Posterior vena cava (tissue), 2 donors: ENCODE measurements at places on chromosomes 12 and 14. TPM values are rescaled to one million over a fixed set of nuclear protein-coding genes. Genes with fewer than 3 reads are reported as not detected.

DNA sequence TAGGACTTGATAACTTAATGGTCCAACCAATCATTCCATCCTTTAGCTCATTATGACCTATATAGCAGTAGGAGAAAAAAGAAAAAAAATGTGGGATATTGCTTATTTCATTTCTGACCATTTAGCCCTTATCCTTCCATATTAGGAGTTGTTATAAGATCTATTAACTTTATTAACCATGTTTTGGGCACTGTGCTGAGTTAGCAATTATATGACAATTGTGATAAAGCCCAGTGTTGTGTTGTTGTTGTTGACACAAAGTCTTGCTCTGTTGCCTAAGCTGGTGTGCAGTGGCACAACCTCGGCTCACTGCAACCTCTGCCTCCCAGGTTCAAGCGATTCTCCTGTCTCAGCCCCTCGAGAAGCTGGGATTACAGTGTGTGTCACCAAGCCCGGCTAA is 569.7 kb upstream of the FOXG1 start:
- no peak for DNase-seq

Gene ALDH1L2
- 56.8 TPM for total RNA-seq

DNA sequence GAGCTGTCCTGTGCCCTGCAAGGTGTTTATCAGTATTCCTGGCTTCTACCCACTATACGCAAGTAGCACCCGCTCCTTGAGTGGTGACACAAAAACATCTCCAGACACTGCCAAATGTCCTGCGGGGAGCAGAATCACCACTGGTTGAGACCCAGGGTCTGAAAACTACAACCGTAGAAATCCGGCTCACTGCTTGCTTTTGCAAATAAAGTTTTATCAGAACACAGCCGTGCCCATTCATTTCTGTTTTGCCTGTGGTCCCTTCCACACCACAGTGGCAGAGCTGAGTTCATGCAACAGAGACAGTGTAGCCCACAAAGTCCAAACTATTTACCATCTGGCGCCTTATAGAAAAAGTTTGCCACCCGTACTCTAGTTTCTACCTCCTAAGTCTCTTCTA is 125.7 kb upstream of the DIO3 start:
- DNase-seq, result no peak

DNA sequence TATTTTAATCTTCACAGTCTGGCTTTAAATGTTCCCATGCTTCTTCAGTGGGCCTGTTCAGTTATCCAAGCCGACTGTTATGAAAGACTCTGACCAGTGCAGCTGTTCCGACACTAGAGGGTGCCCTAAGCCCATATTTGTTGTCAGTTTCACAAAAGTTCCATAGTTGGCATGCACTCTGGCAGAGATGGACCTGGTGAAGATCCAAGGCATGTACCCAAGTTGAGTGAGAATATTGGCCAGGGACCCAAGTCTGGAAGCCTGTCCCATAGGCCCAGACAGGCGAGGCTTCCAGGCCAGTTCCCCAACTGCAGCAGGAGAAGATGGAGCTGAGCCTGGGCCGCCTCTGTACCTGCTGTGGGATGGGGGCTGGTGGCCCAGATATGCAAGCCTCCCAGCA is 27.4 kb upstream of the GUCY2C start:
- no peak for DNase-seq

GRCh38 chr12:105522166-105522825 is 191.8 kb downstream of the C12orf75 start:
- no peak for DNase-seq

GRCh38 chr14:21299562-21300130 is 19.8 kb downstream of the RPGRIP1 start:
- no peak for DNase-seq

Gene KLHDC2
- 42.7 TPM for total RNA-seq

DNA sequence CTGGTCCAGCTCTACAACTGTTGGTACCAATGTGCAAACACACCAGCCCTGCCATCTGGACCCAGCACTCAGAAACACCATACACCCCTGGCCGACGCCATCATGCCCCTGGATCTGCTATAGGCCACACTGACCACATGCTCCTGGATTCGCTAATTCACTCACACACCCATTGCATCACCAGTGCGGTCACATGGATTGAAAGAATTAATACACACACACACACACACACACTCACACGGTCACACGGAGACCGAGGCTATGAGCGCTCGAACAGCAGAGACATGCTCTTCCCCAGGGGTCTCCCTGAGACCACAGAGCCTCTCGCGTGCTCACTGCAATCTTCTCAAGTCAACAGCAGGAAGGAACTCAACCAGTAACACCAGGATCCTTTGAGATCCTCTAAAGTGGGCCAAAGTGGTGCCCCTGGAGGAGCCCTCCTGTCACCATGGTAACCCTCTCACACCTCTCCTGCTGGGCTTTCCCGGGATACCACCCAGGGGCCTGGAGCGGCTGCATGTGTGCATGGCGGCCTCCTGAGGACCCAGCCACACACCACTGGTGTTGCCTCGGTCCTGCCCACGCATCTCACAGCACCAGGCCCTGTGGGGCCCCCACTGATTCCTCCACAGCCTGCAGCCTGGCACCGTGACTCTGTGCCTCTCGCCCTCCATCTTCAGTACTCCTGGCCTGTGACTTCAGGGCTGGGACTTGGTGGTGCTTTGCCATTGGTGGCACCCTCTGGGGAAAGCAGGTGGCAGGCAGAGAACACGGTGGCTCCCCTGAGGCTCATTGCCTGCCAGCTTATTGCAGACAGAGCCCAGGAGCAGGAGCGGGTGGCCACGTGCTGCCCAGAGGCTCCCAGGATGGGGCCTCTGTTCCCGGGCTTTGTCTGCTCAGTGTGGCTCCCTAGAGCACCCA is 15.1 kb downstream of the LRTM2 start:
- DNase-seq, result peak; percentile 59

Gene PLXNC1
- total RNA-seq, result 15.3 TPM

DNA sequence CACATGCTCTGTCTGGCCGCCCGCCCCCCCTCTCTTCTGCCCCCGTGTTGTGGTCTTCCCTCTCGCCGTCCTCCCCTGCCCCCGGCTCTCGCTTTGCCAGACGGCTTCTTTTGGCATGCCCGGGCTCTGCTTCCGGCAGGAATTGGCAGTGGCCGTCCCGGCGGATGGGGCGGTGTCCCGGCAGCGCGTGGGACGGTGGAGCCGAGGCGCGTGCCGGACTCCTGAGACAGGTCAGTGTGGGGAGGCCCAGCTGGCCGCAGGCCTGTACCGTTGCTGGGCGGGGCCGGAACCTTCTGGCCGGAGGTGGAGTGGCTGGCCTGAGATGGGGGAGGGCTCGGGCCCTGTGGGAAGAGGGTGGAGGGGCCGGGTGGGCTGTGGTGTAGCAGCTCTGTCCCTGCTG is 17.1 kb downstream of the KIF26A start:
- DNase-seq, result no peak

DNA sequence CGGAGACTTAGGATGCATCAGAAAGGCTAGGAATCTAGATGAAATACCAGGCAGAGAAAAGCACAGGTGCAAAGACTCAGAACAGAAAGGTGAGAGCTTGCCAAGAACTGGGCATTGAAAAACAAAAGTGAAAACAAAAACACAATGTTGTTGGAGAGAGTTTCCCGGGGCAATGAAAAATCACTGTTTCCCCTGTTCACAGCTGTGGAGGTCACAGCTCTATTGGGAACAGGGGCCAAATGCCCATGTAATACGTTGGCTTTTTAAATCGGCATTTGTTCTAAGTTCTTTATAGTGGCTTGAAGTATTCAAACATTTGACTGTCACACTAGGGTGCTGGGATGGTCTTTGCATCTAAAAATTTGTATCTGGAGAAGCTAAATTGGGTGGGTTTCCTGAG is 108.3 kb downstream of the SLC15A4 start:
- DNase-seq, result no peak

DNA sequence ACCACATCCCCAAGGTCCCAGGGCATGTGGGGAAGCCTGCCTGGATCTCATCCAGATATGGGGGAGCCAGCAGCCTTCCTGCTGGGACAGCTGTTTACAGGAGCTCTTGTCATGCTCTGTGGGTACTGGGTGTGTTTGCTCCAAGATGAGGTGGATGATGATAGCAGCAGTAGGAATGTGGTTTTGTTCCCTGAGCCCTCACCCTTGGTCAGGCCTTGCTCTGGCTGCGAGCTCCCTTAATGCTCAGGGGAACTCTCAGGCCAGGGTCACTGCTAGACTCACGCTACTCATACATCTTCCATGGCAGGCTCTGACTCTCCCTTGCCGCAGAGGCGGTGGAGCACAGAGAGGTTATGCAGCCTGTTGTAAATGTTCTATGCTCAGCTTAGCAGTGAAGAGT is 990.3 kb downstream of the AACS start:
- DNase-seq, result no peak

- no peak for DNase-seq
These were observed 40.9 kb downstream of the FRMD6 start for GRCh38 chr14:51692646-51693045.

GRCh38 chr12:69469854-69470188 is 367 bp upstream of the FRS2 start:
- no peak for DNase-seq

- DNase-seq, result no peak
These were observed 67.6 kb downstream of the NOC4L start for GRCh38 chr12:132211816-132212215.

DNA sequence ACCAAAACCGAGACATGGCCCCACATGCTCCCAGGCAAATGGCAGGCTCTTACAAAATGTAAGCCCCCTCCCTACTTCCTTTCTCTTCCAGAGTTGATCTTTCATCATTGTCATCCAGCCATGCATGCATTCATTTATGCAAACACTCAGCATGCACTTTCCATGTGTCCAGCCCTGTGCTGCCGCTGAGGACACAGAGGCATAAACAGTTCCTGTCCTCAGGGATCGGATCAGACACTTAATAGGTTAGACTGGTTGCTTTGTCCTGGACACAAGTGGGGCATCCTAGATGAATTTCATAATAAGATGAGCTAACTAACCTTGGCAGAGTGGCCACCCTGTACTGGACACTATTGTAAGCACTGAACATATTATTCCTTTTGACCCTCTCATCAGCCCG is 23.1 kb downstream of the PRIMA1 start:
- no peak for DNase-seq

DNA sequence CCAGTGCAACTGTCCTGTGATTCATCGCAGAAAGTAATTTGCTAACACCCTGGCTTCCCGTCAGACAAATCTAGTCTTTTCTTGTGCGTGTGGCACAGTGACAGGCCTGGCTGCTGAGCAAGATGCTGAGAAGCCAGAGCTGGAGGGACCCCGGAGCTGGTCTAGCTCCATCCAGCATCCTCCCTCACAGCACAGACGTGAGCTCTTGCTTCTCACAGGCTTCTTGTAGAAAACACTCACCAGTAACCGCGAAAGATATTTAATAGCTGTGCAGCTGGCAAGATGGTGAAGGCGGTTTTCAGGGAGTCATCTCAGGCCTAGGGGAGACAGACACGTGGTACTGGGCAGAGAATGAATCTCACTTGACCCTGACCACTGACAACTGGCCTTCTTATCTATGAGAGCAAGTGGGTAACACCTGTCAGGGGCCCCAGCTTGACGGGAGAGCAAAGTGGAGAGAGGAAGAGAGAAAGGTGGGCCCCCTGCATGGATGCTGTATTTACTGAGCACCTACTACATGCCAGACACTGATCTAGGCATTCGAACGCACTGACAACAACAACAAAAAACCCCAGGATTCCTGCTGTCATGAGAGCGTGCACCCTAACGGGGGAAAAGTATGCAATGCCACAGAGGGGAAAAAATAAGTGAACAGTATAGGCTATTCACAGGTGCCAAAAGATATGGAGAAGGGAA is 63.3 kb downstream of the CCDC88C start:
- DNase-seq, result peak; percentile 89

Gene HSPB8
- 92.0 TPM for total RNA-seq

DNA sequence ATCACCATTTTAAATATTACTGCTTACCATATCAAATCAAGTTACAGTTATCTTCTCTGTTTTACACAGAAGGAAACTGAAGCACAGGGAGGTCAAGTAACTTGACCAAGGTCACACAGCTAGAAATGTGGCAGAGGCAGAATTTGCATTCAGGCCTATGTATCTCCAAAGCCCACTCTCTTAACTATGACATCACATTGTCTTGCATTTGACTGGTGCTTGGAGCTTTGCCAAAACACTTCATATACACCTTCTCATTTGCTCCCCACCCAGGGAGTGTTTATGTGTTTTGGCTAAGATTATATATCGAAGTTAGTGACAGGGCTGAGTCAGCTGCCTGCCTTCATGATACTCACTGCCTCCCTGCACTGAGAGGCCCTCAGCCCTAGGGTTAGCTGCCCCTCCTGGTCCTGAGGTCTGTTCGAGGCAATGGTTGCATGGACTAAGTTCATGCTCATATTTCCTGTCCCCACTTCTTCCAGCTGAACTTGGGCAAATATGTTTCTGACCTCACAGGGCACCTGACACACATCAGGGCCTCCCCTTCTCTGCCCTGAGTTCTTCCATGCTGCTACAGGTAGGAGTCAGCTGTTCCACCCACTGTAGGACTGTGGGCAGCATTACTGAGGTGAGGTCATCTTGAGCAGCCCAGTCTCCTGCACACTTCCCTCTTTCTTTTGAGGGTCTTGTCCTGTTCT is 1.8 kb downstream of the GALNT6 start:
- peak; percentile 62 for DNase-seq

Gene ZNF641
- 16.8 TPM for total RNA-seq

DNA sequence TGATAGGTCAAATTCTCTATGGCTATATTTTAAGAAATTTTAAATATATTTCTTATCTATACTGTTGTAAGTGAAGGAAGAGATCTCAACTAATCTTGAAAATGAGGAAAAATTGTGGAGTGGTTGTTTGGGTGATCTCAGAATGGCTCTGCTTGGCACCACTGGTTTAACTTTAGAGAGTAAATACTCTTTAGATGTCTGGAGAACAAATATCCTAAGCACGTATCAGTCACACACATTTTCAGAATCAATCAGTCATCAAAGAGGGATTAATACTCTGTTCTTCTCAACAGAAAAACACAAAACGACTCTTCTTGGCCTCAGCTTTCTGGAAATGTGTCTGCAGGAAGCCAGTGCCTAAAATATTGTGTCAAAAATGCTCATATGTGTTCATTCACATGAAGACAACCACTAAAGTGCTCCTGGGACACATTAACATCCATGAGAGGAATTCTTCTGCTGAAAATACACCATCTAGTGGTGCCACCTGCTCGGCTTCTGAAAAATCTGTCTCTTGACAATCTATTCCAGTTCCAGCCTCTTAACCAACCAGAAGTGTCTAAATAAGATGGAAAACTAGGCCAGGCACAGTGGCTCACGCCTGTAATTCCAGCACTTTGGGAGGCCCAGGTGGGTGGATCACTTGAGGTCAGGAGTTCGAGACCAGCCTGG is 81.1 kb upstream of the CCDC198 start:
- DNase-seq, result no peak

- DNase-seq, result no peak
These were observed 61.7 kb upstream of the DLK1 start for GRCh38 chr14:100664841-100665510.

Gene ST8SIA1
- 4.0 TPM for total RNA-seq
